ENCODE measurements at places on chromosomes 3 and 15. TPM values are rescaled to one million over a fixed set of nuclear protein-coding genes. Genes with fewer than 3 reads are reported as not detected.

DNA sequence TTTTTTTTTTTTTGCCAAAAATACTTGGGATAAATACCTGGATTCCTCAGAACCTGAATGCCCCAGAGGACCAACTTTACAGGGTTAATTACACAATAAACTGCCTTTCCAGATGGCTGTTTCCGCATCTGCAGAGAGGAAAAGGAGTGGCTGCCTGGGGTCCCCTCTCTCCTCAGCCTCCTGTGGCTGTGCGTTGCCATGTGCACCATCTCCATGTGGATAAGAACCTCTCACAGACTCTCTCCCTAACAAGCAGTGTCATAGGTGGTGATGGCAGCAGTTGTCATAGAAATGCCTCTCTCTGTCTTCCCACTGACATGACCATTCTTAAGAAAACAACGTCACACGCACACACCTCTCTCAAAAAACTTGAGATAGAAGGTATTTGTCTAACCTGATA, 179.4 kb downstream of the RPLP1 start:
- no peaks in the 10 kb centered on the region for H3K27me3 ChIP-seq
- H3K4me3 ChIP-seq = no peak overlapping the region
- no peak overlapping the region for H3K27ac ChIP-seq
- no peaks in the 10 kb centered on the region for H3K4me1 ChIP-seq
- DNase-seq = no peak
- no peaks in the 10 kb centered on the region for H3K36me3 ChIP-seq

DNA sequence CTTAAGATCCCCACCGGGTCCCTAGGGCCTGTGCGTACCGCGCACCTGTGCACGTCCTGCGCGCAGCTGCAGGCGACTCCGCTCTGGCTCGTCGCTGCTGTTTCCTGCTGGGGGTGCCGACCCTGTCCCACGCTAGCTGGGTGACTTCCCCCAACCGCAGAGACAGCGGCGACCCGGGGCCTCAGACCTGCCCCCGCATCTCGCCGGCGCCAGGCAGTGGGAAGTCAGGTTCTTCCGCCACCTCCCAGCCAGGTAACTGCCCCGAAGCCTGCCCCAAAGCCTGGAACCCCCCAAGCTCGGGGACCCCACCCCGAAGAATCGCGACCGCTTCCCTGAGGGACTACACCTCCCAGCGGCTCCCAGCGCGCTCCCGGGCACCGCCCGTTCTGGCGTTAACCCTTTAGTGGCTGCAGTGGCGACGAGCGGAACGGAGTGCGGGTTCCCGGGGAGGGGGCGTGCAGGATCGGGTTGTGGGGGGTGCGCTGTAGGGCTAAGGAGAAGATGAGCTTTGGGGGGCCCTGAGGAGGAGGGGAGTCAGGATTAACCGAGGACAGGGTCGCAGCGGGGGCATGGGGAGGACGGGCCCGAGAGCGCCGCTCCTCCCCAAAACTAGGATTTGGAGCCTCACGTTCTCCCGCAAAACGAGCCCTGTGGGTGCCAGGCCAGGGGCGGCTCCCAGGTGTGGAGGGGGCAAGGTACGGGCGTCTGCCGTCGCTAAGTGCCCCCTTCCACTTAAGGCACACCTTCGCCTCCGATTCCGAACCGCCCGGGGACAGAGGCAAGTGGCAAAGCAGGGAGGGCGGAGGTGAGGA, 589 bp downstream of the NEIL1 start:
- DNase-seq = peak; percentile 77
- H3K4me3 ChIP-seq = peak overlapping the region; percentile 72
- H3K27ac ChIP-seq = no peak overlapping the region
- no peaks in the 10 kb centered on the region for H3K36me3 ChIP-seq
- H3K4me1 ChIP-seq = peaks cover 37% of the 10 kb centered on the region

DNA sequence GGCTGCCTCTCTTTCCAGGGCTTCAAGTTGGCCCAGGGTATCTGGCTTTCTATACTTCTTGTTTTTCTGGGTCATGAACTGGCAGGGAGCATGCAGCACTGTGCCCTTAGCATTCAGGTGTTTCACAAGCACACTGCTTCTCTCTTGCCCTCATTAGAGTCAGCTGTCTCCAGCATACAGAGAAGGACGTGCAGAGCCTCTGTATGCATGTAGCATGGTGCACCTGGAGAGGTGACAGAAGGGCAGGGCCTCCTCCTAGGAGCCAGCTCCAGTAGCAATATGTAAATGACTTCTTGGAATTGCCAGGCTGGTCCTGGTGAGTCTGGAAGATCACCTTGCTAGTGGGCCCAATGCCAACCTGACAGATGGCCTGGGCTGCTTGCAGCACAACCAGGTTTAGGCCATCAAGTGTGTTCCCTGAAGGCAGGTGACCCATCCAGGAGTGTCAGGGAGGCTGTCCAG, 44.8 kb upstream of the ATP2C1 start:
- H3K36me3 ChIP-seq = no peaks in the 10 kb centered on the region
- no peaks in the 10 kb centered on the region for H3K27me3 ChIP-seq
- no peak overlapping the region for H3K4me3 ChIP-seq
- H3K4me1 ChIP-seq = peaks cover 10% of the 10 kb centered on the region
- no peak for DNase-seq

RARRES1 gene
- not detected for total RNA-seq

DNA sequence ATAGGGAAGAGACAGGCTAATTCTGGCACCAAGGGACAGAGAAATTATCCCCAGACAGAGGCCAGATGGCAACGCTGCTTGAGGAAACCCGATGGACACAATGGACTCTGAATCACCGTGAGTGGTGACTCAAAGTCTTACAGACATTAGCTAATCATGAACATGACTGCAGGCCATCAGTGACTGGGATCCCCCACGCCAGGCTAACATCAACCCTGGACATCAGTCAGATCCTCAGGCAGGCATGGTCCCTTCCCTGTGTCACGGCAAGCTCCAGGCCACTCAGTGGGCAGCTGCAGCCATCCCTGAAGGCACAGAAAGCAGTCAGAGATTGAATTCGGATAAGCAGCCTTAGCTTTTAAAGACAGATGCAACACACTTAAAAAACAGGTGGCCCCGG, 23.8 kb upstream of the OXTR start:
- no peaks in the 10 kb centered on the region for H3K27me3 ChIP-seq
- no peaks in the 10 kb centered on the region for H3K4me1 ChIP-seq

DNA sequence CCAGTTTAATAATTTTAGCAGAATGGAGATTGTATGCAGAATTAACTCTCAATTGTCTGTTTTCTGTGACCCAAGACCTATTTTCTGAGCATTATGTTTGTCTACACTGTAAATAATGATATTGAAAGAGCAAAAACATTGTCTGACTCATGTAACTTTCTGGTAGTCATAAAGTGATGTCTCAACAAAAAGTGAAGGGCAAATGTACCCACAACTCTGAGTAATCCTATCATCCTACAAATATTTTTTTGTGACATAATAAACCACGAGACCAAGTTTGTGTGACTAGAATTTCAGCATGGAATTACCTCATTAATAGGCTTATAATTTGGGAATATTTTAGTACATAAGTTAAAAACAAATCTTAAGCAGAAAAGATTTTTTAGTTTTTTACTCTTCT, 15.4 kb upstream of the ABHD10 start:
- no peaks in the 10 kb centered on the region for H3K27me3 ChIP-seq
- H3K4me3 ChIP-seq = no peak overlapping the region
- DNase-seq = no peak
- H3K4me1 ChIP-seq = peaks cover 18% of the 10 kb centered on the region
- no peaks in the 10 kb centered on the region for H3K36me3 ChIP-seq
- no peak overlapping the region for H3K27ac ChIP-seq

DNA sequence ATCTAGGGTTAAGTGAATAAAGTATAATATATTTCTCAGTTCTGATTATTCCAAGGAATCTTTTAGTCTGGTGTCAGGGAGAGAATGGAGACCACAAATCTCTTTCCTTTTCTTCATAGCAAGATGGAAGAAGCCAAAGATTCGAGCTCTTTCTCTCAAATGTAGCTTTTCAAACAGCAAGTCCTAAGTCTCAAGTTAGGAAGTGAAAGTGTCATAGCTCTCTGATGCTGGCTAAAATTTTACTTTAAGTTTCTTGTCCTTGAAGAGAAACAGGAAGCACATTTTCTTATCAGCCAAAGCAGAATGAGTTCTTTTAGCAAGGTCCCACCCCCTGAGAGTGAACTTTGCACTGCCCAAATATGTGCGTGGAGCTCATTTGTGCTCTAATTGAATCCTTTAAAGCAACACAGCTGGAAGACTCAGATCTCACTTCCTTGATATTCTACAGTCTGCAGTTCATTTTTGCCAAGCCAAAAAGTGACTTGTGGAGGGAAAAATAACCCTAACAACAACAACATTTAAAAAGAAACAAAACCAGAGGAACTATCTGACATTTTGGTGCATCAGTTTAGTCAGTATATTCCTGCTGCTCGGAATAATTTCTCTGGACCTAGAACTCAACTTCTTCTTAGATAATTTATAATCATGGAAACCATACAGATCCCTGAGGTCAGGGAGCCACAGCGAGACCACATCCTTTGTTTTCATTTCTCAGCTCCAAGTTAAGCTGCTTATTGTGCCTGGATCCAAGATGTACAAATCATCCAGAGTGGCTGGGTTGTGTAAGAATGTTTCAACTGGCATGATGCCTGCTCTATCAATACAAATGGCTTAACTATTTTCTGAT, 238.7 kb upstream of the P2RY1 start:
- H3K4me1 ChIP-seq = peaks cover 12% of the 10 kb centered on the region
- no peak overlapping the region for H3K27ac ChIP-seq
- H3K27me3 ChIP-seq = no peaks in the 10 kb centered on the region
- DNase-seq = peak; percentile 83

DNA sequence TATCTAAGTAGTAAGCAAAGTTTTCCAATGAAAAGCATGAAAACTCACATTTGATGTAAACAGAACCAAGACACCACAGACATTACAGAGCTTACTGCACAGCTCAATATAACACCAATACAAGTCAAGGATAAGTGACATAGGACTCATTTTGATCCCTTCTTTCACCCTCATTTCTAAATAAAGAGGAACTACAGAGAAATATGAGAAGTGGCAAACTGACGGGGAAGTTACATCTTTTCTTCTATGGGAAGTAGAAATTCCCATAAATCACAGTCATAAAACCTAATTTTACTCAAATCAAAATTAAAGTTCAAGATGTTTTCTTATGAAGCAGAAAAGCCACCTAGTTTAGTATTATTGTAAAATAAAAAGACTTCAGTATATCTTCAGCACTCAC, 3.8 kb downstream of the ATG3 start:
- no peaks in the 10 kb centered on the region for H3K27me3 ChIP-seq
- H3K4me3 ChIP-seq = no peak overlapping the region
- H3K4me1 ChIP-seq = peaks cover 42% of the 10 kb centered on the region
- no peak overlapping the region for H3K27ac ChIP-seq
- DNase-seq = no peak
- peaks cover 32% of the 10 kb centered on the region for H3K36me3 ChIP-seq

ZMAT3 gene
- 4.1 TPM for total RNA-seq

DNA sequence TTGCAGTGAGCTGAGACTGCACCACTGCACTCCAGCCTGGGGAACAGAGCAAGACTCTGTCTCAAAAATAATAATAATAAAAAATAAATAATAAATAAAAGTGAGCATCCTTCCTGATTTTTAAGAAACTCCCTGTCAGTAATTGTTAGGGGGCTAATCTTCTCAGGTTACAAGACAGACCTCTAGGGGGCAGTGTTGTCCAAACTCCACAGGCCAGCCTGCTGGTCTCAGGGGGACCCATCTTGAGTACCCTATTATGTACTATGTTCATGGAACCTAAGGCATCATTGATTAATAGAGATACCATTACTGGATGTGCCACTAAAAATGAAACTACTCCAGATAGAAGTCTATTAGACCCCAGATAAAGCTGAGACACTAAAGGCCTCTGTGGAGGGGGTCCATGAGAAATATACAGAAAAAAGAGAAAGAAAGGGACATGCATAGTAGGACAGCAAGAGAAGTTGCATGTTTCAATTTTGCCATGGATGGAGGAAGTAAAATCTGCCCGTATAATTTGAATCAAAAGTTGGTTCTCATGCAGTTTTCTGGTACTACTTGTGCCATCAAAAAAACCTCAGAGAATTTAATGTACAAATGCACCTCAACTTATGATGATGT, 85.5 kb upstream of the CDV3 start:
- peak overlapping the region; percentile 93 for H3K27ac ChIP-seq
- 0 out of 2 replicates have a peak overlapping the region, but pooled peaks have one; percentile 4 for H3K4me3 ChIP-seq
- peak; percentile 88 for DNase-seq
- H3K4me1 ChIP-seq = peaks cover 67% of the 10 kb centered on the region
- H3K27me3 ChIP-seq = no peaks in the 10 kb centered on the region

DNA sequence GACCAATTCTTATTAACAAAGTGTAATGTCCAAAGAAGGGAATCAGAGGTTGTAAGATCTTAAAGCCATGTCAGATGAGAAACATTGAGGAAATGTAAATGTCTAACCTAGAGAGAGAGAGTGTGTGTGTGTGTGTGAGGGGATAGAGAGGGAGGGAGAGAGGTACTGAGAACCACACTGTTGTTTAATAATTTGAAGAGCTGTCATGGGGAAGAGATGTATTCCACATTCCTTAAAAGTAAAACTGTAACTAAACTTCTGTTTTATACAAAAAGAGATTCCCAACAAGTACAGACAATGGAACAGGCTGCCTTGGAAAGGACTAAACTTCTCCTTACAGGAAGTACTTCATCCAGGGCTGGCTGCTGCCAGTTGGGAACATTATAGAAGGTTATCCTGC, 68.9 kb upstream of the BOC start:
- no peak for DNase-seq
- no peaks in the 10 kb centered on the region for H3K36me3 ChIP-seq
- no peak overlapping the region for H3K4me3 ChIP-seq
- H3K4me1 ChIP-seq = no peaks in the 10 kb centered on the region
- no peaks in the 10 kb centered on the region for H3K27me3 ChIP-seq
- no peak overlapping the region for H3K27ac ChIP-seq

Data from Karpas-422 (cell line).